IgD-negative memory B cell (primary cell): ENCODE measurements at places on chromosomes 6 and 20. TPM values are rescaled to one million over a fixed set of nuclear protein-coding genes. Genes with fewer than 3 reads are reported as not detected.

NRN1 gene
- 0.40 TPM for polyA plus RNA-seq

EPPIN gene
- not detected for polyA plus RNA-seq

PRL gene
- not detected for polyA plus RNA-seq

PM20D2 gene
- 16.0 TPM for polyA plus RNA-seq

PTCHD4 gene
- polyA plus RNA-seq = not detected

WFDC10B gene
- not detected for polyA plus RNA-seq
